ENCODE measurements at places on chromosomes 7 and 10. TPM values are rescaled to one million over a fixed set of nuclear protein-coding genes. Genes with fewer than 3 reads are reported as not detected.

DNA sequence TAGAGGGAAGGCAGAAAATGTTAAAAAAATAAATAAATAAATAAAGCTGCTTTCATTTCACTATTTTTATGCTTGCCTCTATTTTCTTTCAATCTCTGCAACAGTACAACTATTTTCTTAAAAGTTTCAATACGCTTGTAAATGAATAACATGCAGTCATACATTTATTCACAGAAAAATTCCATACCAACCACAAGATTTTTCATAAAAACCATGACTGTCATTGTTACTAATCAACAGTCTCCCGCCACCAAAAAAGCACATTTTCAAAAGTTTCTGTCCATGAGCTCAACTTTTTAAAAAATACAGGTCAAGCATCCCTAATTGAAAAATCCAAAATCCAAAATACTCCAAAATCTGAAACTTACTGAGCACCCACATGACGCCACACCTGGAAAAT lies 5.3 kb downstream of the PARD3 start:
- no peak for DNase-seq

- no peak for DNase-seq
Measured at GRCh38 chr7:48085433-48085791, 3.7 kb upstream of the UPP1 start.

GRCh38 chr7:16579216-16579615 lies 52.6 kb downstream of the LRRC72 start:
- no peak for DNase-seq

DNA sequence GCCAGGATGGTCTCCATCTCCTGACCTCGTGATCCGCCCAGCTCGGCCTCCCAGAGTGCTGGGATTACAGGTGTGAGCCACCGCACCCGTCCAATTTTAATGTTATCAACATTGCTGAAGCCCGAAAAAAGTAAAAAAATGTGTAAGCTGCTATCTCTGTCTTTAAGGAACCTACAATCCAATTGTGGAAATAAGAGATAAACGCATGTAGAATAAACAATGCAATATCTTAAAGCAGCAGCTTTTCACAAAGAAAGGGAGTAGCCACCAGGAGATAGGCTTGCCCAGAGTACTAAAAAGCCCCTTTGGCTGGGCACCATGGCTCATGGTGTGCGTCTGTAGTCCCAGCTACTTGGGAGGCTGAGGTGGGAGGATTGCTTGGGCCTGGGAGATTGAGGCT lies 282.9 kb upstream of the LYZL1 start:
- DNase-seq = no peak

DNA sequence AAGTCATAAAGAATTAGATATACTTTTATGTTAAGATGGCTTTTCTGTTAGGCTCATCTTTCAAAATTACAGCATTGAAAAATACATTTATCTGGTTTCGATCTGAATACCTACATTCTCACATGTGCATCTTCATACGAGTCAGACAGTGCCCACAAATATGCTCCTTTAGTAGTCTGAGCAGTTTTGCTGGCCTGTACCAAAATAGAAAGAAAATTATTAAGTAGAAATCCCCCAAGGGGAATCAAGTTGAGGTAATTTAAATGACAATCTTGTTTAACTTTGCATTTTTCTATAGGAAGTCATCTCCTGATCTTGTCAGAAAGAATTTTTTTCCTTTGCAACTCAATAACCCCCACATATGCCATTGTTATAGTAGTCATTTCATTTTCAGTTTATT lies 287.4 kb upstream of the SEMA3D start:
- no peak for DNase-seq

- DNase-seq = no peak
Measured at GRCh38 chr10:35844686-35845085, 202.6 kb upstream of the FZD8 start.

DNA sequence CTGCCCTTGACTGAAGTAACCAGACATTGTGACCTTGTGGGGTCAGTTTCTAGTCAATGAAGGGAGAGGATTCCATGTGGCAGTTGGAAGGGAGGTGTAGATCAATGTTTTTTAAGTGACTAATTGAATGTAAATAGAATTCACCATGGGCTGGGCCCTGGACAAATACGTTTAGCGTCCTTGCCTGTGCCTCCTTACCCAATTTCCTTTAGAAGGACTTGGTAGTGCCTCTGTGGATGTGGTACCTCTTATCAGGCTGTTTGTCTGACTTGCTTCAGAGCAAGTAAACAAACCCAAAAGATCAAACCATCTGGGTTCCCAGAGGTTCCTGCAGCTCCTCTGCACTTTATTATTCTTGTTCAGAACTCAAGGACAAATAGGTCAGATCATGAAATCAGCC lies 4.3 kb upstream of the KAT6B start:
- DNase-seq = no peak

DNA sequence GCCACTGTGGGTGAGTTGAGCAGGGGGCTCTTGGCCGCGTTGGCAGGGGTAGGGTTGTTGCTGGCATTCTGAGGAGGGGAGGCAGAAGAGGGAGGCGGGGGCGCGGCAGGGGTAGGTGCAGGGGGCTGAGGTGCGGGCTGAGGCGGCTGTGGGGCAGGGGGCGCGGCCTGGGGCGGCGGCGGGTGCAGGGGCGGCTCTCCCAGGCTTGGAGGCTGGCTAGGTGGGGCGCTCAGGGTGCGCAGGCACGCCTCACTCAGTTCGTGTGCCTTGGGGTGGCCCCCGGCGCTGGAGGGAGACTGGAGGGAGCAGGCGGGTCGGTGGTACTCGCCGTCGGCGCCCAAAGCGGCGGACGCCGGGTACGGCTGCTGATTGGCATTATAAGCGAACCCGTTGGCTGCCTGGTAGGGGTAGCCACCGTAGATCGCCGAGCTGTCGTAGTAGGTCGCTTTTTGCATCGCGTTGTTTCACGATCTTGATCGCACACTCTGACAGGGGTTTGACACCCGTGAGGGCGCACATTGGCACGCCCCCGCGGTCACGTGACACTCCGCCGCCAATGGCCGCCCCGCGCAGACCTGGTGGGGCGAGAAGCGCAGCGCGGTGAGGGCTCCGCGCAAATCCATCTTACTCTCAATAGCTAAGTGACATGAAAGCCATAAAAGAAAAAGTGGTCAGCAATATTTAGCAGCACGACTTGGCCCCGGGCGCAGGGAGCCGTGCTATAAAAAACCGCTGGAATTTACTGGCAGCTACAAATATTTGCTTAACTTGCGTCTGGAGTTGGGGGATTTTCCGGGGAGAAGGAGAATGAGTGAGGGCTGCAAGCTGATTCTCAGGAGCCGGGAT lies 7.9 kb upstream of the HOXA2 start:
- DNase-seq = peak; percentile 97

DNA sequence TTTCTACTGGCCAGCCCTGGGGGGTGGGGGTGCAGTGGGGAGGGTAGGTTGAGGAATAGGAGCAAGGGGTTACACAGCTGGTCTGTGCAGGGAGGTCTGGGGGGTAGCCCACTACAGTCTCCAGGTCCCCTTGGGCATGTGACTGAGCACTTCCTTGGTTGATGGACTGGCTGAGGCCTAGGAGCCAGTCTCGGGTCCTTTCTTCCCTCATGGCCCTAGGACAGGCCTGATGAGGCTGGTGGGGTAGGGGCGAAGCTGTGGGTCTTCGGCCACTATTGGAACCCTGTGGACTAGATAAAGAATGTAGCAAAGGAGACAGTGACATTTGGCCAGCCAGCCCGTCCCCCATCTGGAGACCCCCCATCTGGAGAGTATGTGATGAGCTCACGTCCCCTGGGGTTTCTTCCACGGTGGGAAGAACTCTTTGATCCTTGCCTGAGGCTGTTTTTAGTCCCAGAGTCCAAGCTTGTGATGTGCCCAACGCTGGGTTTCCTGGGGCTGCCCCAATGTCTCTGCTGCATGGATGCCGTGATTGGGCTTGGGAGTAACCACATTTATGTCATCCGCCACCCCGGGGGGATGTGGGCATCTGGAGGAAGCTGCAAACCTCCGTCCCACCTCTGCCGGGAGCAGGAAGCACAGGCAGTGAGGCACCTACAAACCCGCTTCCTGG lies 20.7 kb downstream of the FAM241B start:
- peak; percentile 72 for DNase-seq

- DNase-seq = peak; percentile 25
Measured at GRCh38 chr10:34407324-34407805, 407.7 kb downstream of the PARD3 start.

- no peak for DNase-seq
Measured at GRCh38 chr7:106523482-106523881, 137.5 kb downstream of the CCDC71L start.

DNA sequence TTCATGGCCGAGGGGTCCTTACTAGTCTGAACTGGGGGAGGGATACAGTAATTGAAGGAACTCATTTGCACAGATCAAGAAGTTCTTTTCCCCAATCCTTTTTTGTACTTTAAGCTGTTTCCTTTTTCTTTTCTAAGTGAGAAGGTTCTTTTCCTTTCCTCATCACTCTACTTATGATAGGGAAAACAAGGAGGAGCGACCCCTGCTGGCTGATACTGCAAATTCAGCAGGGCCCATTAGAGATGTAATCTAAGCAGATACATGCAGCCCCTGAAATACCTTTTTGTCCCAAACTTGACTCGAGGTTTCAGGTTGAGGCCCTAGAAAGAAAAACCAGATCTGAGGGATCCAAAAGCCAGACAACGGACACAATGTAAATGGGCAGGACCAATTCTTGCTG lies 305.5 kb downstream of the DNAJB9 start:
- DNase-seq = peak; percentile 62

DNA sequence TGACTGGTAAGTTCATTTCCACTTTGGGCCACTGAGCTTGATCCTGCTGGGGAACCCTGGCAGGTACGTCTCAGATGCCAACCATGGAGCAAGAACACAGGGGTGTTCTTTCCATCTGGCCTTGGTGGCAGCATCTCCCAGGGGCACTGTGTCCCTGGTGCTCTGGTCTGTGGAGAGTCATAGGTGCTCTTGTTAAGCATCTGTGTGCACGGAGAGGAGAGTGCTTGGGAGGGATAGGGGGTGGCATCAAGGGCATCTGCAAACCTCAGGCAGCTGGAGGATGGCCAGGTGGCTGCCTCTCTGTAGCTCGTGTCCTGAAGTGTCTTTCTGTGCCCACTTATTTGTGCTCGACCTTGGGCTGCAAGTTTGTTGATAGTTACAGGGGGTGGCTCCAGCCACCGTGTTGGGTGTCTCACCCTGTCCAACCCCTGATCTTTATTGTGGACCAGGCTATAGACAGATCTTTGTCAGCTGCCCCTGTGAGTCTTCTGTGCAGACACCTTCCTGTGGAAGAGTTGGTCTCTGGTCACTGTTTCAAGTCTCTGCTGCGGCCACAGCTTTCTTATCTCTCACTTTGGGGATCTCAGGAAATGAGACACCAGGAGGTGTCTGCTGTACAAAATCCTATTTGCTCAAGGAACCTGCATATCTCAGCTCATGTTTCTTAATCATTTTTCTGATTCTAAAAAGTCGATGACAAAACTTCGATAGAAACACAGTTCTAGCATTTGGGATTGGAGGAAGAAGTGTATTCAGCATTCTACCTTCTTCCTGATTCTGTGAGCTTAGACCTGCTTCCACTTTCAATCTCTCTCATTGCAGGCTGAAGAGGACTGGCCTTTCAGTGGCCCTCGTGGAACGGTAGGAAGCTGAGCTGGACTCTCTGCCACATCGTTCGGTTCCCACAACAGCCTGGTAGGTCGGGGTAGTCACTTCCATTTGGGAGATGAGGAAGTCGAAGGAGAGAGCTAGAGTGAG lies 17.2 kb upstream of the GIMAP8 start:
- DNase-seq = no peak

DNA sequence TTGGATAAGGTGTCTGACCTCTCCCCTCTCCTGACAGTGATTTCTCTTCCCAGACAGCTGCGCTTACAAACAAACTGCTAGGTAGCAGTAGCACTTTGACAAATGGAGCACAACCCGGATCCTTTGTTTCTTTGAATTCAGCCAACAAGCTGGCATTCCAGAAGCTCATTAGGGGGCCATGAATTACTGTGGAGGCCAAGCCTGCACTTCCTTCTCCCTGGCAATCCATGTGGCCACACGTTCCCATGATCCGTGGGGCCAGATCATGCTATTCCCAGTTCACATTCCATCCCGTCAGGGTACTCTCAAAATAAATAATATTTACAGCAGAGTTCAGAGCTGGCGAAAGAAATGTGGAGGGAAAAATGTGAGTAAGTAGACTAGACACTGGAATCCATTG lies 172.4 kb downstream of the PRPF18 start:
- DNase-seq = no peak

- no peak for DNase-seq
Measured at GRCh38 chr10:71335173-71335708, 16.2 kb downstream of the SLC29A3 start.

DNA sequence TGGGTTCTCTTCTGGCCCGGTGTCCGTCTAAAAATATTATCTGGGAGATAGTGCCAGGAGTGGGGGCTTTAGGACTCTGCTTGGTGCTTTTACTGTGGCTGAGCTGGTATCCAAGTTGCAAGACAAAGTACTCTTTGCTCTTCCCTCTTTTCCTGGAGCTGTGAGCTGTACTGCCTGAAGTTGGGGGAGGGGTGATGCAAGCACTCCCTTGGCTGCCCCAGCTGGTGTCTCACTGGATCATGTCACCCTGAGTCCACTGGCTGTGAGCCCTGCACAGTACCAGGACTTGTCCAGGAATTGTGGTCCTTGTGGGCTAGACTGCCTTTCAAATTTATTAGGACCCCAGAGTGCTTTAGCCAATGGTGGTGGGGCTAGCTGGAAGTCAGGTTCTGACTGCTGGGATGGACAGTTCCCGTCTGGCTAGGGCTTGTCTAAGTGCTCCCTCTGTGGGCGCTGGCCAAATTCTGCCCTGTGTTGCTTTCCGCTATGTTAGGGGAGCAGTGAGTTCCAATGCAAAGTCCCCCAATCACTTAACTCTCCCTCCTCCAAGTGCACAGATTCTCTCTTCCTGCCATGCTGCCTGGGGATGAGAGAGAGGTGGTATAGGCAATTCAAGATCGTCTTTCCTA lies 13.1 kb downstream of the CC2D2B start:
- DNase-seq = no peak

- DNase-seq = no peak
Measured at GRCh38 chr10:103648251-103648635, 154.7 kb downstream of the NEURL1 start.

- no peak for DNase-seq
Measured at GRCh38 chr7:130127821-130128317, 57.5 kb downstream of the KLHDC10 start.

The LMTK2 gene
- 14.1 TPM for total RNA-seq

The SPDYE16 gene
- 0.36 TPM for total RNA-seq

The ASIC3 gene
- total RNA-seq = 0.29 TPM

The TIMM23B gene
- total RNA-seq = 23.6 TPM

The PPP1R17 gene
- not detected for total RNA-seq

The CLIP2 gene
- 70.9 TPM for total RNA-seq

The ZSCAN25 gene
- 11.9 TPM for total RNA-seq

The NUTM2A gene
- 0.72 TPM for total RNA-seq

The GPR15LG gene
- total RNA-seq = not detected

The FAM131B gene
- 1.2 TPM for total RNA-seq

The PRSS2 gene
- total RNA-seq = not detected

The SPDYE6 gene
- total RNA-seq = not detected

The GBX1 gene
- not detected for total RNA-seq

The PNLIPRP2 gene
- not detected for total RNA-seq

The DPYSL4 gene
- total RNA-seq = 0.72 TPM

The LFNG gene
- total RNA-seq = 21.0 TPM

The TUBAL3 gene
- not detected for total RNA-seq

The VWA2 gene
- under 0.01 TPM for total RNA-seq

Measured in osteoblast (primary cell).